ENCODE measurements at places on chromosomes 11 and 22. TPM values are rescaled to one million over a fixed set of nuclear protein-coding genes. Genes with fewer than 3 reads are reported as not detected.

Gene SMIM35
- total RNA-seq: not detected

Gene NRXN2
- total RNA-seq: 0.31 TPM

Gene BAIAP2L2
- not detected for total RNA-seq

Gene MMP3
- 69.1 TPM for total RNA-seq

Gene LDHAL6A
- not detected for total RNA-seq

Gene RAPSN
- total RNA-seq: not detected

DNA sequence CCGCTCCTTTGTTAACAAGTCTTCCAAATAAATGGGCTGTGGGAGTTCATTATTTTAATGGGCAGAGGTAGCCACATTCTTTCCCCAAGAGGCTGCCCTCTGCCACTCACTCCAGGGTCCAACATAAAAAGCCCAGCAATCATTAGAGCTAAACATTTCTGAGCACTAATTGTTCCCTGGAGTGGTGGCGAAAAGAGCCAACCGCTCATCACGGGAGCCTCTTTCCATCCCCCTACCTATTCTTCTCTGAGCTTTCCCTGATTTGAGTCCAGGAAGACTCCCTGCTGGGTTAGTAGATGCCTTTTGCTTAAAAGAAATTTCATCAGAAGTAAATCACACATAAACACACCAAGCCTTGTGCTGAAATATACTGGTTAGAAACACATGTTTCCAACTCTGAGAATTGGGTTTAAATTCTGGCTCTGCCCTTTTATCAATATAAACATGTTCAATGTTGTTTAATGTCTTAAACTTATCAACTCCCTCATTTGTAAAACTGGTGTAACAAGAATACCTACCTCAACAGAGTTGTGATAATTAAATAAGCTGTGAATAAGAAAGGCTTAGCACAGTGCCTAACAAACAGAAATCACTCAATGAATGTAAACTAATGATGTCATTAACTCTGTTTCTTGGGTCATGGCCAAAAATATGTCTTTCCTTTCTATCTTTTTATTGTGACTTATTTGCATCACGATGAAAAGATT lies at the start of gene OR5A2:
TSS of gene OR5A2 (minus strand) at position 53 of the 707 bp plus-strand sequence. CDS start 3,460 bp downstream, outside the sequence.
- no peak within 1 kb of the TSS for H3K4me3 ChIP-seq
- H3K27ac ChIP-seq: no peak within 1 kb of the TSS
- no peaks in the 10 kb centered on the region for H3K4me1 ChIP-seq
- no peak for DNase-seq

- no peaks in the 10 kb centered on the region for H3K36me3 ChIP-seq
- H3K27ac ChIP-seq: no peak overlapping the region
- no peak for DNase-seq
Observed at GRCh38 chr11:74269161-74269811, 42.2 kb downstream of the P4HA3 start.

DNA sequence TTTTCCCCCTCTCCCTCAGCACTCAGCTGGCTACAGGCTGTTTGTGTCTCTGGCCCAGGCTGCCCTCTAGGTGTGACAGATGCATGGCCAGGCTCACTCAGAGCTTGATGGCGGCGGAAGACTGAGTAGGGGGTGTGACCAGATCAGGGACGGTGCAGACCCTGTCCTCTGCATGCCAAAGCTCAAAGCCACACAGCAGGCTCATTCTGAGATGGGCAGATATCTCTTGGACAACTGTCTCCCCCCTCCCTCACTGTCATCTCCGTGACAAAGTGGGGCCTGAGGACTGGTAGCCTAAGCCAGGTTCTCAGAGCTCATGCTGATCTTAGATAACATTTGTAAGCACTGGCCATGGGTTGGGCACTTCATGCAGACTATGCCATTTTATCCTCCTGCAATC lies 231.3 kb downstream of the DSCAML1 start:
- H3K36me3 ChIP-seq: no peaks in the 10 kb centered on the region
- H3K4me3 ChIP-seq: no peak overlapping the region
- H3K4me1 ChIP-seq: no peaks in the 10 kb centered on the region

GRCh38 chr22:31728857-31729256 lies 21.1 kb downstream of the PRR14L start:
- H3K27me3 ChIP-seq: peaks cover 1% of the 10 kb centered on the region
- peaks cover 11% of the 10 kb centered on the region for H3K4me1 ChIP-seq
- H3K36me3 ChIP-seq: peaks cover 16% of the 10 kb centered on the region

DNA sequence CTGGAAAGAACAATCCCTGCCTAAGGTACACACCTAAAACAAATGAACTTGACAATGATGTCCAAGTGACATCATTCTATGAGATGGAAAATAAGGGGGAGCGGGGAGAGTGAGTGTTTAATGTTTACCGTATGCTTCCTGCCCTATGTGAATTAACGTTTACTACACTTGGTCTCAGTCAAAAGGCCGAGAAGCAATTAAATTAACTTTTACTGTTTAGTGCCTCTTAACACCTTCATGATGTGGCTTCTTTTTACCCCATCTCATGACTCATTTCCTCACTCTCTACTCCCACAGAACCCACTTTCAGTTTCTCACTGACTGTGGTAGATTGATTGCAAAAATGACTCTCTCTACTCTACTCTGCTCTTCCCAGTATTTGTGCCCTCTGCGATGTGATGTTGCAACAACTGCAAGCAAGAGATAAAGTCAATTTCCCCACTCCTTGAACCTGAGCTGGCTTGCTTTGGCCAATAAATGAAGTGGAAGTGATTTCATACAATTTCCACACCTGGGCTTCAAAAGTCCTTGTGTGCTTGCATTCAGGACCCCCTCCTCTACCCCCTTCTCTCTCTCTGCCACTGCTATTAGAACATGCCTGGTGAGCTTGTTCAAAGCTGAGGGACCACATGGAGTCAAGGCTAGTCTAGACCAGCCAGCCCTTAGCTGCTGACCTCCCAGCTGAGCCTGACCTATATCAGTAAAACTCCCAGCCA lies 11.6 kb upstream of the ALKBH3 start:
- no peaks in the 10 kb centered on the region for H3K36me3 ChIP-seq
- peak overlapping the region; percentile 55 for H3K27ac ChIP-seq
- peak overlapping the region; percentile 66 for H3K4me3 ChIP-seq
- H3K27me3 ChIP-seq: peaks cover 15% of the 10 kb centered on the region

DNA sequence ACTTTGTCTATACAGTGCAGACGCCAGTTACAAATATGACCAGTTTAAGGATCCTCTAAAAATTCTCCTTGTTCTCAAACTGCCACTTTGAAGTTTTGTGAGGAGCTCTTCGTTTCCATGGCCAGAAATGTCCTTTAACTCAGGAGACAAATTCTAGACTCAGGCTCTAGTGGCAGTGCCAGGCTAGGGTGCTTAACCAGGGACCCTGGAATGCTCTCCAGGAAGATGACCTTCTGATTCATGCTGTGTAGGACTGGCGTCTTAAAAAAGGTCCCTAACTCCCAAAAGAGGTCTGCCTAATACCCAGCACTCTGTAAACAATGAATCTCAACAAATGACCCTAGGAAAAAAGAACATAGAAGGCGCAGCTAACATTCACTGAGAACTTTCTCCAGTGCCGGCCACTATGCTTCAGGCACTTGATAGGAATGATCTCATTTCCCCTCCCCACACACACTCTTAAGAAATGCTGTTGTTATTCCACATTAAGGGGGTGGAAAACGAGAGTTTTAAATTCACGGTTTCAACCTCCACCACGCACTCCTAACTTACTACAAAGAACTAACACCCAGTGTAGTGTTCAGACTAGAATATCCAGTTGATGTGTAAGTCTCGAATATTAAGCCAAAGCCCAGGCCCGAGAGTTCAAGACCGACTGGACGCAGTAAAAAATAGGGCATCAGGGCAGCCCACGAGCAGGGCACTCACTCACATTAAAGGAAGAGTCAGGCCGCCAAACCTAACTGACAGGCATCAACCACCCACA lies 747 bp downstream of the NXF1 start:
- H3K4me3 ChIP-seq: peak overlapping the region; percentile 99
- peaks cover 13% of the 10 kb centered on the region for H3K27me3 ChIP-seq
- H3K36me3 ChIP-seq: peaks cover 17% of the 10 kb centered on the region
- peak; percentile 34 for DNase-seq

Data from HFFc6 (cell line).